T follicular helper cell (primary cell): ENCODE measurements at places on chromosomes 5 and 9.

DNA sequence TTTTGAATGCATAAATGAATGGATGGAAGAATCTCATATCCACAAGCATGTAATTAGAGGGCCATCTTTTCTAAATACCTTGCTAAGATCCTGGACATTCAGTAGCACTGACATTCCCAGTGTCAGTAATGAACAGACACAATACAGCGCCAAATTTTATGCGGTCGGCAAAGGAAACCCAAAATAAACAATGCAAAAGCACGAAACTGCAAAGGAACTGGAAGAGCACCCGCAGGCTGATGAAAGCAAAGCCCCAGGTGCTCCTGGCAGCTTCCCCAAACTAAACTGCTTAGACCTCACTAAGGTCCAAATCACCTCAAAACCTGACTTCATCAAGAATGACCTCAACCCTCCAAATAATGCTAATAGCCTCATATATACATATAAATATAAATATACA is 102.0 kb downstream of the GPR21 start:
- DNase-seq = no peak

DNA sequence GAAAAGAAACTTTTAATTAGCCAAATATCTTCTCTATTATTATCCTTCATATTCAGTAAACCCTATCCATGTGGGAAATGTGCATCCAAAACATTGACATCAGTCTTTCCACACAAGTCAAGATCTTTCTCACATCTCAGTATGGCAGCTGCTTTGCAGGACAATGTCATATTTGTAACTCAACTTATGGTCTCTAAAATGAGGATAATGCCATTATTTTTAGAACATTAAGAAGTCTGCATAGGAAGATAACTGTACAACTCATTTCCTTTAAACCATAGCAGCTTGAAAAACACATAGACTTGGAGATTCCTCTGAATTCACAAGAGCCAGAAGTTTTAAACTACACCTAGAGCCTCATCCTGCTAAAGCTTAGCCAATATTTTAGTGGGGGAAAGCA is 43.7 kb downstream of the MCTP1 start:
- no peak for DNase-seq

- no peak for DNase-seq
These were observed 87.1 kb upstream of the COL5A1 start for GRCh38 chr9:134554373-134555093.

DNA sequence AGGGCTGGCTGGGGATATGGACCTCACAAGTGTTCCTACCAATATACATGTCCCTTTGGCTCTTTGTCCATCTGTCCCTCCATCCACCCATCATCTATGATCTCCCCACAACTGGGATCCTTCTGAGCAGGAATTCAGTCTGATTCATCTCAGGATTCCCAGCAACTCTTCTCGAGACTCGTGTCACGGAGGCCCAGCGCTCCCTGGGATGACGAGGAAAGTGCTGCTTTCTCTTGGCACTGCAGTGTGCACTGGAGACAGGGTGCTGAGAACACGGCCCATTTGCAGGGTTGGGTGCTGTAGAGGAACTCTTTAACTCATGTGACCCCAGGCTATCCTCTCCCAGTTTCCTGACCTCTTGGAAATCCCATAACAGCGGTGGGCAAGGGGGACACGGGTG is 72.9 kb downstream of the ANGPTL2 start:
- no peak for DNase-seq

- DNase-seq = no peak
These were observed 86.6 kb downstream of the GNA14 start for GRCh38 chr9:77561331-77562018.

GRCh38 chr5:147084702-147085101 is 150.1 kb upstream of the STK32A start:
- DNase-seq = no peak

DNA sequence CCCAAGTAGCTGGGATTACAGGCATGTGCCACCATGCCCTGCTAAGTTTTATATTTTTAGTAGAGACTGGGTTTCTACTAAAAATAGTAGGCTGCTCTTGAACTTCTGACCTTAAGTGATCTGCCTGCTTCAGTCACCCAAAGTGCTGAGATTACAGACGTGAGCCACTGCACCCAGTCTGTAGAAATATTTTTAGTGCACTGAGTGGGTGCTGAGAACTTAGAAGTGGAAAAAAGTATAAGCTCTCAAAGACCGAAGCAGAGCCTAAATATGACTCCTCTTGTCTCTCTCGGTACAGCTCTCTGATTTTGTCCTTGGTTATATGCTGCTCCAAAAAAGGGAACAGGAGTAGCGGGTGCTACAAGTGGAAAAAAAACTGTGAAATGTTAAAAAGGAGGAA is 353.8 kb upstream of the IZUMO3 start:
- no peak for DNase-seq

DNA sequence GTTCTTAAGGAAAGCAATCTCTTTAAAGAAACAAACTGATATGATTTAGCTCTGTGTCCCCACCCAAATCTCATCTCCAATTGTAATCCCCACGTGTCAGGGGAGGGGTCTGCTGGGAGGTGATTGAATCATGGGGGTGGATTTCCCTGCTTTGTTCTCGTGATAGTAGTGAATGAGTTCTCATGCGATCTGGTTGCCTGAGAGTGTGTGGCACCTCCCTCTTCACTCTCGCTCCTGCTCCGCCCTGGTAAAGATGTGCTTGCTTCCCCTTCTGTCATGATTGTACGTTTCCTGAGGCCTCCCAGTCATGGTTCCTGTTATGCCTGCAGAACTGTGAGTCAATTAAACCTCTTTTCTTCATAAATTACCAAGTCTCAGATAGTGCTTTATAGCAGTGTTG is 412.7 kb upstream of the SMC2 start:
- no peak for DNase-seq

GRCh38 chr9:112168197-112168596 is 6.9 kb downstream of the SUSD1 start:
- DNase-seq = no peak

DNA sequence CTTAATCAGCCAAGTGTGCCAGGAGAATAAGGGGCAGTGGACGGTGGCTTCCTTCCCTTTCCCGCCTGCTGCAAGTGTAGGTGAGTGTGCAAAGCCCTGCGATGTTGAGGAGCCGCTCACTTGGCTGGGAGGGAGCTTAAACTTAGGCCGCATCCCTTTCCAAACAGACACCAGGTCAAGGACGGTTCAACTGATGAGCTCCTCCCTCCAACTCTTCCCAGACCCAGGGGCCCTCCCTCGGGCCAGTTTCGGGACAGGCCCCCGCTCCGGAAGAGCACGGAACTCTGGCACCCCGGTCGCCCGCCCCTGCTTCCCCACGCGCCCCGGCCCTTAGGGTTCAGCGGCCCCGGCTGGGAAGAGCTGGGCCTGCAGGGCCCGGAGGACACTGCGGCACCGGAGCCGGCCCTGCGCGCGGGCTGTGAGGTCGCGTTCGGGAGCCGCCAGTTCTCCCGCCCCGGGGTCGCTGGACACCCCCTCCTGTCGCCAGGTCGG is 481 bp downstream of the MRPL36 start:
- DNase-seq = peak; percentile 14

GRCh38 chr5:149323210-149323609 is 22.1 kb upstream of the GRPEL2 start:
- DNase-seq = no peak

DNA sequence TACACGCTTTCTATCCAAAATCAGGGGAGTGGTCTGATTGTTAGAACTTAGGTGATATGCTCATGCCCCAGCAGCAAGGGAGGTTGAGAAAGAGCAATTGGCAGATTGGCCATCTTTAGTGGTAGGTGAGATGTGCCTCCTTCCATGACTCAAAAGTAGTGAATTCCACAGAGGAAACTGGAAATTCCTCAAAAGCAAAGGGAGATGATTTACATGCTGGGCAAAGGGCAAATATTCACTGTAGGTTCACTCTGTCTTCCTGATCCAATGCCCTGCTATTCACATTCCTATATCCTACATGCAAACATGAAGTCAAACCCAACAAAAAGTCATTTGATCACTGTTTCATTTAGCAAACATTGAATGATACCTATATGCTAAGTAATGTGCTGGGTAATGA is 130.1 kb upstream of the ZNF608 start:
- DNase-seq = no peak

GRCh38 chr5:113278976-113279375 is 155.8 kb downstream of the TSSK1B start:
- DNase-seq = no peak

DNA sequence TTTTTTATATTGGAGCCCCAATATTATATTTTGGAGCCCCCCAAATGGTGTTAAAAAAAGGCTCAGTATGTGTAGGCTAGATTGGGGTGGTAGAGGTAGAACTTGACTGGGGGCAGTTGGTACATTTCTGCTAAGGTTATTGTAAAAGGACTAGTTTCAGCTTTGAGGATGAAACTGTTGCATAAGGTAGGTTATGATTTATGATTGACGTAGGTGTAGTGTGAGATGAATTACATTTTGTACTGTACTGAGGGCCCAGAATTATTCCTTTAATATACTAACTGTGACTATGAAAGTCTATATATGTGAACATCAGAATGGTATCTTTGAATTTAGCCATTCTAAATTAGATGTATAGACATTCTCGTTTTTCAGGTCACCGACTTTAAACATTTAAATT is 3.6 kb downstream of the RIC1 start:
- DNase-seq = no peak

DNA sequence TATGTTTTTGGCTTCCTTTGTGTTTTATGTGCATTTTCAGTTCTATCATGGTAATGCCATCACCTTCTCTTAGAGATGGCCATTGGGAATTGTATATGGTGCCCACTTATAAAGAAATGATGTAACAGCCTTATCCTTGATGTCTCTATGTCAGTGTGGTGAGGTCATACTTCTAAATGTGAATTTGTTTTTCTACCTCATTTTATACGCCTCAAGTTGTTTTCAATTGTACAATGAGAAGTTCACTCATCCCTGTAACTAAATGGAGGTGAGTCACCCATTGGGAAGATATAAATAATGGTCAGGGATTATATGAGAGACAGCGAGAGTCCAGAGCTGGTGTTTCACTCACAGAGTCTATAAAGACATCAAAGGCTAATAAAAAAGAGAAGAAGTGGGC is 402.4 kb downstream of the AGTPBP1 start:
- DNase-seq = no peak
